ENCODE measurements at places on chromosomes 11 and 22.

DNA sequence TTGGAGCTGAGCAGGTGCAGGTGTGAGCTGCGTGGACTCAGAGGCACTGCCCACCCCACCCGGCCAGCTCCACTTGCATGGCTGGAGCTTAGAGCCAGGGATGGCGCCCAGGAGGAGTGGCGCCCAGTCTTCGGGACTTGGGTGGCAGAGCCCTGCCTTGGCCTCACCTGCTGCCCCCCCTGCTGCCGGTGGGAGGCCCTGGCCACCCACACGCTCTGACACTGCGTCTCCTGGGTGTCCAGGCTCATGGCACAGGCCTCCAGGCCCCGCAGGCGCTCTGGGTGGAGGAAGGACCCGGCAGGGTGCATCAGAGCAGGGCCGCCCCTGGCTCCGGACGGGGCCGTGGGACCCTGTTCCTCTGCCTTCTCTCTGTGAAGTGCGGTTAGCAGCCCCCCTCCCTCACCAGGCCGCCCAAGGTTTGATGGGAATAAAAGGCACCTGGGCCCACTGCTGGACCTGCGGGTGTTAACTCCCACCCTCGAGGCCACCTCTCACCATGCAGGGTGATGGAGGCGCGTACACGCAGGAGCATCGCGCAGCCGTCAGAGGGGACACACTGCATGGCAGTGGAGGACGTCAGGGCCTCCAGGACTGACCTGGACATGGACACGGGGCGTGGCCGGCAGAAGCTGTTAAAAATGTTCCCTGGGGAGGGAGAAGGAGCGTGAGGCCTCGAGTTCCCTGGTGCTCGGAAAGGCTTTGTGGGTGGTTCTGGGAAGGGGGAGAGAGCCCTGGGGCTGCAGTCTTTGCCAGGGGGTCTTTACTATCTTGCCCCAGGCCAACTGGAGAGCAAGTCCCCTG lies 11.8 kb downstream of the IL17REL start:
- DNase-seq = no peak

- DNase-seq = no peak
Measured at GRCh38 chr11:11615086-11615485, 6.7 kb downstream of the GALNT18 start.

GRCh38 chr11:117570701-117571100 lies 226.3 kb downstream of the DSCAML1 start:
- DNase-seq = no peak

DNA sequence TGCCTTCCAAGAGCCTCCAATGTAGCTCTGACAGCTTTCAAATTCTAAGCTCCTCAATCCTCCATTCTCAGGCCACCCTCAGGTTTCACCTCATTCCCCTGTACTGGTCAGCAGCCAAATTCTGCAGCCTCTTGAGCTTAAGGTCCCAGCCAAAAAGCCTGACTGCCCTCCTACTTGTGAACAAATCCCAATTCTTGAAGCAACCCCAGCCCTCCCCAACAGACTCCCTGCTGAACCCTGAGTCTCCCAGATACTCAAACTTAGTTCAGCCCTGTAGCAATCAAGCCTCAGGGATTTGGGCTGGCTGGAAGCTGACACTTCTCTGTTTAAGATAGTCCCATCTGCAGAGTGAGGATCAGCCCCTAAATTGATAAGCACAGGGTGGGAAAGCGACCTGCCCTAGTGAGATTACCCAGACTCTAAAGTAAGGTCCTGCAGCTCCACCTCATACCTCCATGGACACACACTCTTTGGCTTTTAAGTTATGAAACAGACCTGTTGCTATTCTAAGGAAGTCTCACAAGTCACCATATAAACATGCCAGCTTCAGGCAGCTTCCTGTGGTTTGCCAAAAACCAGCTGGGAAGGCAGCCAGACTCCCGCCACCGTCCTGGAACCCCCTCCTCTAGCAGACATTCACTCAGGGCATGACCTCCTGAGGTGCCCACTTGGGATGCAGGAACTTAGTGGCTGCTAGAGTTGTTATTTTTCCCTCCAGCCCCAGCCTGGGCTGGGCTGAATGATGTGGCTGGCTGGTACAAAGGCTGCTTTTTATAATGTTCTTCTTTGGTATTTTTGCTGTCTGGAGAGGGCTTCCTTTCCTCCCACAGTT lies 82.5 kb upstream of the PICALM start:
- DNase-seq = no peak

- DNase-seq = no peak
Measured at GRCh38 chr22:26481694-26482093, 1.9 kb downstream of the HPS4 start.

- no peak for DNase-seq
Measured at GRCh38 chr11:1152316-1153104, 5.2 kb upstream of the MUC5AC start.

GRCh38 chr11:110019675-110020074 lies 73.5 kb upstream of the ZC3H12C start:
- DNase-seq = no peak

- no peak for DNase-seq
Measured at GRCh38 chr11:15114501-15115475, at the start of gene INSC. TSS of gene INSC (plus strand) at chr11:15114923. CDS start at chr11:15149175, 34,252 bp downstream.
